ENCODE measurements at places on chromosomes 12 and 14.

GRCh38 chr12:120118321-120119061 lies 1.9 kb upstream of the RAB35 start:
- DNase-seq: peak; percentile 73

- peak; percentile 59 for DNase-seq
Measured at GRCh38 chr14:31449971-31450610, 7.2 kb downstream of the DTD2 start.

DNA sequence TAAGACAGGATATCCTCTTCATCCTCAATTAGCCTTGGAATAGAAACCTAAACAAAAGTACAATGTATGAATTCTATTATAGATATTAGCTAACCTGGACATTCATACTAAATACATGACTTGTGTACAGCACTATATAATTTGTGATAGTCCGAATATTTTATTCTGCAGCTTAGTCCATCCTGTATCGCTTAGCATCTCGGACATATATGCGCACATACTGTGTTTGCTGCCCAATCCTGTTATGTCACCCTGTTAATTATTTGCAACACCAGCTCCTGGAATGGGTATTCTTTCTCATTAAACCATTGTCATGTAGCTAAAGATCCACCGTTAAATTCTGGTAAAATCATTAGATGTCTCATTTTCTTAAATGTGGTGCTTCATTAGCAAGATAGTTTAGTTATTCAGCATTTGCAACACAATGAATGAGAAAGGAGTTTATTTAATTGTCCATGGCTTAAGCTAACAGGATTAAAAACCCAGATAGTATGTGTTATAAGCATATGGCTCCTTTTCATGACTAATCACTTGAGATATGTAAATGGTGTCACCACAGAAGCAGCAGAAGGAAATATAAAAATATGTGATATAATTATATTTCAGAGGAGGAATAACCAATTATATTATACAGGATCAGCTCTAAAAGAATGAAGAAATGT lies 156.0 kb upstream of the ARHGAP5 start:
- no peak for DNase-seq

DNA sequence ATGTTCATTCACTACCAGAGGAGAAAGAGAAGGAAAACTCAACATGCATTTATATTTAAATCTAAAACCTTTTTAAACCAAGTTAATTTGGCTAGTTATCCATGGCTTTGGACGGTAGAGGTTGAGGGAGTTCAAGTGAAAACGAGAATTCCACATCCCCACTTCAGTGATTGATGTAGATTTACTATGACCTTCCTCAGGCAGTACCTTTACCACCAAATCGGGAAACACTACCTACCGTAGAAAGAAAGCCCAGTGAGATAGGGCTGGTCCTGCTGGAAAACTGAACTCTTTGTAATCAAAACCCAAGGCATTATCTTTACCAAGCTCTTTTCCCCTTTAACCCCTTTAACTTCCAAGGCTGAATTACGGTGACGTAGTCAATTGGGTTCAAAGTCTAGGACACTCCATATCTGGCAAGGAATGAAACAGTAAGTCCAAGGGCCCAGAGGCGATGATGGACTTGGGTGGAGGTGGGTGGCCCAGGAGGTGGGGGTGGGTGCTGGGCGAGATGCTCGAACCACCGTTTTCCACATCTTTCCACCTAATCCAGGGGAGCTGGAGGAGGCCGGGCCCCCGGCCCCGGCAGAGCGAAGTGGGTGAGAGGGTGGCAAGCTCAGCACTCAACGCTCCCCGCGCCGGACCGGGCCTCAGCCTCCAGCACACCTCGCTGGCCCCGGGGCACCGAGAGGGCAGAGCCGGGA lies 618 bp downstream of the SEC23A start:
- peak; percentile 18 for DNase-seq

- DNase-seq: no peak
Measured at GRCh38 chr12:71236133-71236660, 78.4 kb upstream of the TSPAN8 start.

GRCh38 chr14:65631040-65631439 lies 218.5 kb downstream of the FUT8 start:
- DNase-seq: no peak
